ENCODE measurements at places on chromosomes 7 and 10.

DNA sequence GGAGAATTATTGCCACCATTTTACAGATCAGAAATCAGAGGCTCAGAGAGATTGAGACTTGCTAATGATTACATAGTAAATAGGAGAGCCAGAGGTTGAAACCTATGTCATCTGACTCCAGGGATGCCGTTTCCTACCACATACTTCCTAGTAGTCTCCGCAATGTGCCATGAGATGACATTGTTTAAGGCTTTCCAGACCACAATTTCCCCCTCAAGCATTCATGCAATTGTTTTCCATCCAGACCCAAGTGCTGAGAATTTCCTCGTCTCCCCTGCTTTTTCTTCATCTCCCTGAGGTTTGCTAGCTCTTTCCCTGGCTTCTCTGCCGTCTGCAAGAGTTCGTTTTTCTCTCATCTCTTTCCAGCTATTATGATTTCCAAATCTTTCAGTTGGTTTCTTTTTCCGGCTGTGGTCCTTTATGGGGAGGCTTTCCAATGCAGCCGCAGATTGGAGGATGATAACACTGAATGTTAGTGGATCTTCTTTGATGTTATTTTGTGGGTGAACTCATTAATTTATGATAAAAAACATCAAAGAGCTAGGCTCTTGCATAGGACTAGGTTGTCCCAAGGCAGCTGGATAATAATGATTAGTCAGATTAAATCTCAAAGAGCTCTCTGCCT, 6.9 kb upstream of the GOLGA7B start:
- no peak for DNase-seq

DNA sequence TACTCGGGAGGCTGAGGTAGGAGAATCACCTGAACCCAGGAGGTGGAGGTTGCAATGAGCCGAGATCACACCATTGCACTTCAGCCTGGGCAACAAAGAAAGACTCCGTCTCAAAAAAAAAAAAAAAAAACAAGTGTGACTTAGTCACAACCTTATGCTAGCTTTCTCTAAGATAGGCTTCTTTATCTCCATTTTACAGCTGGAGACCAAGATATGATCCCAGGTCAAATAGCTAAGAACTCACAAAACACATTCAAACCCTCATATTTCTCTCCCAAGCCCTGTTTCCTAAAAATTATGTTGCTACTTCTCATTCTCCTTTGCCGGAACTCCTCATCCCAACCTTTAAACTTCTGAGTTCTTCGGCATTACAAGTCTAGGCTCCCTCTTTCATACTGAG, 13.0 kb upstream of the DHTKD1 start:
- DNase-seq, result no peak

GRCh38 chr7:155226261-155227003, 71.2 kb upstream of the INSIG1 start:
- no peak for DNase-seq

DNA sequence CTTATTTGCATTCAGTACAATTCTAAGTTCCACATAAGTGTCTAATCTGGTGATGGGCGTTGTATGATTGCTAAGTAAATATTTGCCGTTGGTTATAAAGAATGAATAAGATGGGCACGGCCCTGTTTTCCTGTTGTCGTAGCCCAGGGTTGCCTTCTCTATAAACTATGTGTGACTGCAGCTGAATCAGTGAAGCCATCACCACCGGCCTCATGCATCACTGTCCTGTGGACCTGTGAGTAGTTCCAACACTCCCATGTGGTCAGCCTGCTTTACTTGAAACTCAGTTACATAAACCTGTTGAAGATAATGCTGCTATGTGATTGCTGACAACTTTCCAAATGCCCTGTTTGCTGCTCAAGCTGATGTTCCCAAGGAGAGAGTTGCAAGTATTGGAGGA, 21.6 kb upstream of the KLF6 start:
- DNase-seq, result peak; percentile 61

GRCh38 chr7:33901847-33902246, 3.5 kb upstream of the BMPER start:
- no peak for DNase-seq

DNA sequence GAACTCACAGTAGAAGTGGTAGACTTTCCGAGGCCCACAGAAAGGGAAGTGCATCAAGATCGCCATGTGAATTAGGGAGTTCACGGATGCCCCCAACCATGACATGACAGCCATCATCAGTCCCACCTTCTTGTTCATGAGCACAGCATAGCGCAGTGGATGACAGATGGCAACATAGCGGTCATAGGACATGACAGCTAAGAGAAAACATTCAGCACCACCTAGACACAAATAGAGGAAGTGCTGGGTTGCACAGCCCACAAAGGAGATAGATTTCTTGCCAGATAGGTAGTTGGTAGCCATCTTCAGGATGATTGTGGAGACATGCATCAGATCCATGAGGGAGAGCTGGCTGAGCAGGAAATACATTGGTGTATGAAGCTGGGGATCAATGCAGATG, 342 bp downstream of the OR2AE1 start:
- DNase-seq, result no peak

- DNase-seq, result no peak
These were observed 287.4 kb downstream of the EXOC4 start for GRCh38 chr7:133540096-133540860.

DNA sequence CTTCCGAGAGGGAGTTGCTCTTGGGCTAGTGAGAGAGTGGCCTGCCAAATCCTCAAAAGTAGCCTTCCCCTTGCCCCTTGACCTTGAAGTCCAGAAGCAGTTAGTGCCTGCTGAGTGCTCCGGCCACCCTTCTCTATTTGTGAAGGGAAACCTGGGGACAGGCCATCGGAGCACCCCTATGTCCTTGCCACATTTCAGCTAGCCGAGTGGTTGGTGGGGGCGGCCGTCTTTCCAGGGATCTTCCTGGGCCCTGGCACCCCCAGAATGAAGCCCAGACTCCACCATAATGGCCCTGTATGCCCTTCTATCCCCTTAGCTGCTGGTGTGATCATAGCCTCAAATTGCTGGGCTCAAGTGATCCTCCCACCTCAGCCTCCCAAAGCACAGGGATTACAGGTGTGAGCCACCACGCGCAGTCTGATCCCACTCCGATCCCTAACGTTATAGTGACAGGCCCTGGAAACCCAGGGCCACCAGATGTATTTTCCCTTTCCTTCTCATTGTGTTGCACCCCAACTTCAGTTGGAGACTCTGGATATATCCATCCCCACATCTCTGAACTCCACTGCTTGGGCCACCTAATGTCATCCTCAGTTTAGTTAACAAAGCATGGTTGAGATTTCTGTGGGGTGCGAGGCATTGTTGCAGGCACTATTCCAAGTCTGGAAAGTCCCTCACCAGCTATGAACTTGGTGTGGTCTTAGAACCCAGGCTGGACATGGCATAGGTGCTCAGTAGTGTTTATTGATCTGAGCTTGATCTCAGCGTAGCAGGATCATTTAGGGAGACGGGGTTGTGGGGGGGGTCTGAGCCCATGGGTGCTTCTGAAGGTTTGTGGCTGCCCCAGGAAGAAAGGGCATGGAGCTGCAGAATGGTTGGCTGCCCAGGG, 1.6 kb downstream of the TSPAN14 start:
- DNase-seq, result no peak

DNA sequence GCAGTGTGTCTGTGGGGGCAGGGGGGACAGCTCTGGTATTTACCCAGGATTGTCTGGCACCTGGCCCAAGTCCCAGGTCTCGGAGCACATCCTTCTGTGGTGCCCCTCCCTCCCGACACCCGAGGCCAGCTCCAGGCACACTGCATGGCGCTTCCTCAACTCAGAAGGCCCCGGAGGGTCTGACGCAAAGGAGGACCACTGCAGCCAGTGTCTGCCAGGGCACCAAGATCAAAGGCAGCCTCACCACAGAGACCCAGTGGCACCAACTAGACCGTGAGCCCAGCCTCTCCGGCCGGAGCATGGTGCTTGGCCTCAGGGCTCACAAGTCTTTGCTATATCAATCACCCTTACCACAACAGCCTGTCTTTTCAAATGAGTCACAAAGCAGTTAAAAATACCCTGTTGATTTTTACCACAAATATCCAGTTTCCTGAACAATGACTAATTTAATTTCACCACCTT, 99.3 kb upstream of the DDC start:
- DNase-seq, result no peak

DNA sequence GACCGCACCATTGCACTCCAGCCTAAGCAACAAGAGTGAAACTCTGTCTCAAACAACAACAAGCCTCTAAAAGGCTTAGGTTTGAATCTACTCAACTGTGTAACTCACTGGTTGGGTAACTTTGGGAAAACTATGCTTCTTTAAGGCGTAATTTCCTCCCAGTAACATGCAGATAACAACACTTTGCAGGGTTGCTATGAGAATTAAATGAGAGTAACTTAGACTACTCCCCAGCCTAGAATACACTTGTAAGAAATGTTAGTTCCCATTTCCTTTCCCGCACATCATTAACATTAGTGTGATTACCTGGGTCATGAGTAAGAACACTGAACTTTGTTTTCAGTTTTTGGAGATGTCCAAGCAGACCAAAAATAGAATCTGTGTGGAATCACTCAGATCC, 5.4 kb upstream of the MYPN start:
- no peak for DNase-seq

- DNase-seq, result peak; percentile 25
These were observed 550.6 kb downstream of the GLRX3 start for GRCh38 chr10:130686689-130687300.

DNA sequence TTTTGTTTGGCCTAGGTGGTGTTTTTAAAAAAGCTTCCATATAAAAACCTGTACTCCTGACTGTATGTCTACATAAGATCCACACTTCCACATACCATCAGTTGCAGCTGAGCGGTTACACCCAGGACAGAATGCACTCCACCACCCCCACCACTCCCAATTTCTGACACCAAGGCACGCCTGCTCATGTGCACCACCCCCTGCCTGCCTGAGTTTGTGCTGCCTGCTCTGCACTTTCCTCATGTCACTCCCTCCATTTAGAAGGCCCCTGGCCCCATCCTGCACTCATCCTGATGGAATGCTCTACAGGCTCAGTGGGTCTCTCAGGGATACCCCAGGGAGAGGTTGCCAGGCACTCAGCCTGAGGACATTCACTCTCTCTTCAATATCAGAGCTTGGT, 6.5 kb downstream of the VPS41 start:
- no peak for DNase-seq

GRCh38 chr7:28570970-28571288, 158.6 kb downstream of the CREB5 start:
- DNase-seq, result no peak

DNA sequence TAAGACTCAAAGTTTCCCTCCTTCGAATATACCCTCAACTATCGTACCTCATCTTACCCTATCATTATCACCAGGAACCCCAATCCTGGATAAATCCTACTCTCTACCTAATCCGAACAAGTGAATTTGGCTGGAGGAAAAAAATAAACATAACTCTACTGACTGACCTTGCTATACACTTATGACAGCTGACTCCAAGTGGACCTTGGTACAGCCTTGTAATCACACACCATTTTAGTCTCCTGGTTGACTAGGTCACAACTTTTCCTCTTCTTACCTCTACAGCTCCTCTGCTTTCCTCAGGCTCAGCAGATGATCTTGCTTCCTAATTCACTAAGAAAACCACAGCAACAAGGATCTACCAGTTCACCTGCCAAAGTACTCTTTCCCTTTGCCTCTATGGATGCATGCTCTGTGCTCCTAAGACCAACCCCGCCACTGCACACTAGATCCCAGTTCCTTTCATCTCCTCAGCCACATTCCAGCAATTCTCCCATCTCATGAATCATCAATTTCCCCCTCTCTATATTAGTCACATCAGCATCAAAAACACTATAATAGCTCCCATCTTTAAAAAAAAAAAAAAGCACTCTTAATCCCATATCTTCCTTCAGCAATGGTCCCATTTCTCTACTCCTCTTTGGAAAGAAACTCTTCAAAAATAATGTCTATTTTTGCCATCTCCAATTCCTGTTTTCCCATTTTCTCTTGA, 35.5 kb downstream of the COA1 start:
- no peak for DNase-seq

DNA sequence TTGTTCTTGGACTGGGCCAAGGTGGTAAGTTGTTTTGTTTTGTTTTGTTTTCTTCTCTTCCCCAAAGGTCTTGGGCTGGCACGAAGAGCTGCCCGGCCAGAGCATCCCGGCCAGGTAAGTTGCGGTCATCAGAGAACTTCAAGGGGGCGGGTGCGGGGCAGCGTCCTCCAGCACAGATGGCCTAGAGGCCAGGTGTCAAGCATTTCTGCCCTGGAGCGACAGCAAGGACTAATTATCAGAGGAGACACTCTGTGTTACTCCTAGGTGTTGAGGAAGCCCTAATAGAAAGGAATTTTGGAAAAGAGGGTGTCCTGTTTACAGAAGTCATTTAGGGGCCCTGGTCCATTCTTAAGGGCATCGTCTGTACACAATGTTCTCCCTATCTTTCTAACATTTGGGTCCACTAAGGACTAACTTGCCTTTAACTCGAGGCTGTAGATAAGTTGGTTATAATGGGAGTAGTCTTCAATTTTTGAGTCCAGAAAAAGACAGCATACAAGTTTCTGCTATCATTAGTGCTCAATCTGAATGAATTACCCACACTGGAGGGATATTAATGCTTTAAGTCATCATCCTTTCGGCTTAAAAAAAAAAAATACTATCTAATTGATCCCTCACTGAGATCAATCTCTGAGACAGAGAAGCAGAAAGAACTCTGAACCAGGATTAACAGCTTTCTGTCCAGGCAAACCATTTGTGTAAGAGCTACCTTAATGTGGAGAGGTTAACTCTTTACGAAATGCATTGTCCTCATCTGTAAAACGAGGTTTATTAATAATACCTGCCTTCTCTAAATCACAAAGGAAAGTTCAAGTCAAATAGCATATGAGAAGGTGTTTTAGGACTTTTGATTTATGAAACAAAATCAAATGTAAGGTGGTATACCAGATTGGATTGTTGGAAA, 1.5 kb downstream of the ITGB8 start:
- no peak for DNase-seq

DNA sequence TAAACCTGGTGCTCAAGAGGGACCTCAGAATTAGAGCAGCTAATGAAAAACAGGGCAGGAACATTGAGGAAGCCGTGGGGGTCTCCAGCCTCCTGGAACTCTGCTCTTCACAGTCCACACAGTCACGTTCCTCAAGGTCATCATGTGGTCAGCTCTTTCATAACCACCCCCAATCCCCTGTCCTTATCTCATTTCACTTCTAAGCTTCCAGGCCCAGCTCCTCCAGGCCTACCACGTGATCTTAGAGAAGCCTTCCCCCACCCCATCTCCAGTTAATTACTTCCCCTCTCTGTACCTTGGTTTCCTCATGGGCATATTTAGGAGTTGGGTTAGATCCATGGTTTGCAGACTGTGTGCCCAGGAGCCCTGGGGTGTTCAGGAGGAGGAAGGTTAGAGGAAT, 106.4 kb upstream of the TCF7L2 start:
- no peak for DNase-seq

GRCh38 chr10:59387951-59388670, 25.8 kb upstream of the FAM13C start:
- DNase-seq, result no peak

GRCh38 chr10:124657806-124658205, 86.4 kb downstream of the FAM53B start:
- no peak for DNase-seq

- no peak for DNase-seq
These were observed 1.1 kb upstream of the TMEM130 start for GRCh38 chr7:98870807-98871491.

Measured in NCI-H1436 (cell line).